ENCODE measurements at places on chromosomes 3 and 15.

DNA sequence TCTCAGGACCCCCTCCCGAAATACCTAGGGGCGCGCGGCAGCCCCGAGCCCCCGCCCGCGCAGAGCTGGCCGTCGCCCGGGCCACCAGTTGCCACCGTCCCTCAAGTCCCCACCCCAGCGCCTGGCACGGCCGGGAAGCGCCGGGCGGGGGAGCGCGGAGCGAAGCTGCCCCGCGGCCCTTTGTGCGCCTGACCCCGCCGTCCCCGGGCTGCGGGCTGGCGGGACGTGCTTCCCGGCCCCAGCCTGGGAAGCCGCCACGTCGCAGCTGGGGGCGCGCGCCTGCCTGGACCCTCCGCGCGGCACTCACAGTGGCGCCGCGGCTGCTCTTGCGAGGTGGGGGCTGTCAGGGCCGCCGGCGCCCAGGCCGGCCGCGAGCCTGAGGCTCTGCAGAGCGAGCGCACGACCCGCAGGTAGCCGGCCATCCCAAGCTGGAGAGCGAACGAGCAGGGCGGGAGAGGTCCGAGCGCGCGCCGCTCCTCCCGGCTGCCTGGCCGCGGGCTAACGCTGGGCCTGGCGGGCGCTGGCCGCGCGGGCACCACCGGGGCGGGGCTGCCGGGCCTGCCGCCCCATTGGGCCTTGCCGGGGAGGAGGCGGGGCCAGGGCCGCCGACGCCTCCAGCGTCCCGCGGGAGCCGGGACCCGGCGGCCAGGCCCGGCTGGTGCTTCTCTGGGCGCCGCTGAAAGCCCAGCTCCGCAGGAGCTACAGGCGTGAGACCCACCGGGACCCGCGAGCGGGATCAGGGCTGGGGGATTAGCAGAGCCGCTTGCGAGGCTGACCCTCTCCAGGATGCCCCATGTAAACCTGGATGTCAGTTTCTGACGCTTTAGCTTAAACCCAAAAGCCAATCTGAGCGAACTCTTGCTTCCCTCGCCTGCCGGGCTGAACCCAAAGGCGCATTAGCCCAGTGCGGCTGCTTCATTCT lies at the start of gene IDH2:
IDH2 (minus strand) TSS at position 500 of the 922 bp plus-strand sequence; CDS start at position 422, 78 bp downstream.
- DNase-seq, result peak; percentile 69

DNA sequence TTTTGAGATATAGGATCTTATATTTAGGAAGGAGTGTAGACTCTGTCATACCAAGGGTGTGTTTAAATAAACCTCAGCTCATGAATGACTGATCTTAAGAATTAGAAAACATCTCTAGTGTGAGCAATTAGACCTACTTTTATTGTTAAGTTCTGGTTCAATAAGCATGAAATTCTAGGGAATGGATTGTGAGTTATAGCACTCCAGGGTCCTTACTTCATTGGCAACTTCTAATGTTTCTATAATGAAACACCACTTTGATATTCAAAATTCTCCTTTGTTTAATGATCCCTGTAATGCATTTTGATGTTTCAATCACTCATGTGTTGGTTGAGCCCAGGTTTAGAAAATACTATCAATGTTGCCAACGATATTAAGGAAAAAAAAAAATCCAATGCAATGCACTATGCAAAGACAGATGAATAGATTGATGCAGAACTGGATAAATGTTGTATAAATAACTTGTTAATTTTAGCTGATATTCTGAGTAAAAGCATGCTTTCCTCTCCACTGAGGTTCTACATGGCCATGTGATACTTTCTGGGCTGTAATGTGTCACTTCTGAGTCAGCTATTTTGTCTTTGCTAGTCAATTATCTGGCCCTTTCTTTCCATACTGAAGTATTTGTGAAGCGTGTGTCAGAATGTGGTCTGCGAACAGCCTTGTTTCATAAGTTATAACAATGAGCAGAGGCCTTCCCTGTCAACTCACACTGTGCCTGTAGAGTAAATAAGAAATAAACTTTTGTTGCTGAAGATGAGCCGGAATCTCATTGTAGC lies 1035.9 kb downstream of the PLOD2 start:
- no peak for DNase-seq

DNA sequence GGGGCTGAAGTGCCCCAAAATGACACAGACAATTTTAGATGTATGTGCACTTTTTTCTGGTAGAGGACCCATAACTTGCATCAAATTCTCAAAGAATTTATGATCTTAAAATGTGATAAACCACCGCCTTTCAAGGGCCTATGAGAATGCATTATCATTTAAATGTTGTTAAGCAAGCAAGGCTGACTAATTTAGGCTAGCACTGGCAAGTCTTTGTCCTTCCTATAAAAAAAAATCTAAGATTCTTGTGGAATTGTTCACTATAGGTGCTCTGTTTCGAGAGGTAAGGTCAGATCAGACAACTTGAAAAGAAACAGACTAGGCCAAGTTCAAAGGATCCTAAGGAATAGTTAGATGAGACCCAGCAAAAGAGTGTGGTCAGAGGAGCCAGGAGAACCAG lies 128.9 kb upstream of the PHLDB2 start:
- no peak for DNase-seq

DNA sequence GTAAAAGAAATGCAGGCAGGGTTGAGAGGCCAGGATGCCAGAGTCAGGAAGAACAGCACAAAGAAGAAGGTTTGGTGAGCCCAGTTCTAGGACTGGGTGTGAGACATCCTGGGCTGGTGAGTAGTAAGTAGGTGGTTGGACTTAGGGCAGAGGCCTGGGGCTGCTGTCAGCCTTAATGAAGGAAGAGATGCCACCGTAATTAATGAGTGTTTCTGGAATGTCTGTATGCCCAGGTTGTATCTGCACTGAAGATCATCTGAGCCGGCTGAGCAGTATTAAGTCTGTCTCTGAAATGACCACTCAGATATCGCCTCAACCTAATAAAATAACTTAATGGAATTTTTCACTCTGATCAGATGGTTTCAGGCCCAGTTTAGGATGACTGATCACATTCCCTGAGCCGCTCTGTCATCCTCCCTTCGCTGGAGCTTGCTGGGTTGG lies 532.9 kb upstream of the IL12A start:
- no peak for DNase-seq

DNA sequence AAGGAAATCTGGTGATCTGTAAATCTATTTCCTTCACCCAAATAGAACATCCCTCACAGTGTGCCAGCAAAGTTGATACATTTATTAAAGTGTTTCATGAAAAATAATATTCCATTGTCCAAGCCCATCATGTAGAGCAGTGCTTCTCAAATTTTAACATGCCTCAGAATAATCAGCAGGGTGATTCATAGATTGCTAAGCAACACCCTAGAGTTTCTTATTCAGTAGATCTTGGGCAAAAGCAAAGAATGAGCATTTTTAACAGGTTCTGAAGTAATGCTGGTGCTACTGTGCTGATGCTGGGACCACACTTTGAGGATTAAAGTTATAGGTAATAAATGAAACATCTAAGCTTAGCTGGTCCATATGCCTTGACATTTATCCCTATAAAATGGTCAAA lies 210.5 kb downstream of the ZIC4 start:
- DNase-seq, result no peak
